Heart left ventricle (tissue), 16 donors: ENCODE measurements at places on chromosomes 12 and 14. TPM values are rescaled to one million over a fixed set of nuclear protein-coding genes. Genes with fewer than 3 reads are reported as not detected.

GRCh38 chr14:59190372-59190771 lies 1.9 kb downstream of the DAAM1 start:
- no peaks in the 10 kb centered on the region for H3K36me3 ChIP-seq

DNA sequence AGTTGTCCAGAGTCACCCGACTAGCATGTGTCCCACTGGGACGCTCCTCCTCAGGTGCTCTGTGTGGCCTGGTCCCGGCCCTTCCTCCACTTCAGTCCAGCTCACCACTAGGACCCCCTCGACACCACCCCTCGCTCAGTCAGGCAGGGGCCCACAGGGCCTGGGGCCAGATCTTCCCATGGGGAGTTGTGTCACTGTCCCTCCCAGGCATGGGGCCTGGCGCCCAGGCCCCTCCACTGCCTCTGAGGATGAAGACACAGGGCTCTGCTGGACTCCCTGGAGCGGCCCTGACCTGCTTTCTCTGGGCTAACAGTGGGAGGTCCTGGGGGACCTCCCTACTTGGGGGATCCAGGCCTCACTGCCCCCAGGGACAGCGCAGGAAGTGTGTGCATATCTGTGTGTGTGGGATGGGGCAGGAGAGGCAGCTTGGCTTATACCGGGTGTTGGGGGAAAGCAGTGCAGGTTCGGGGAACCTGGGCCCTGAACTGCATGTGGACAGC lies 43.8 kb downstream of the KRT80 start:
- H3K4me3 ChIP-seq: no peak overlapping the region
- H3K27me3 ChIP-seq: no peaks in the 10 kb centered on the region
- DNase-seq: no peak

- H3K4me3 ChIP-seq: no peak overlapping the region
- no peaks in the 10 kb centered on the region for H3K4me1 ChIP-seq
- no peaks in the 10 kb centered on the region for H3K36me3 ChIP-seq
- DNase-seq: no peak
Observed at GRCh38 chr12:98256830-98257229, 258.6 kb upstream of the TMPO start.

- H3K27ac ChIP-seq: peak overlapping the region; percentile 63
- no peaks in the 10 kb centered on the region for H3K36me3 ChIP-seq
- H3K4me3 ChIP-seq: no peak overlapping the region
- DNase-seq: no peak
Observed at GRCh38 chr12:70721656-70722357, 84.6 kb upstream of the PTPRB start.

DNA sequence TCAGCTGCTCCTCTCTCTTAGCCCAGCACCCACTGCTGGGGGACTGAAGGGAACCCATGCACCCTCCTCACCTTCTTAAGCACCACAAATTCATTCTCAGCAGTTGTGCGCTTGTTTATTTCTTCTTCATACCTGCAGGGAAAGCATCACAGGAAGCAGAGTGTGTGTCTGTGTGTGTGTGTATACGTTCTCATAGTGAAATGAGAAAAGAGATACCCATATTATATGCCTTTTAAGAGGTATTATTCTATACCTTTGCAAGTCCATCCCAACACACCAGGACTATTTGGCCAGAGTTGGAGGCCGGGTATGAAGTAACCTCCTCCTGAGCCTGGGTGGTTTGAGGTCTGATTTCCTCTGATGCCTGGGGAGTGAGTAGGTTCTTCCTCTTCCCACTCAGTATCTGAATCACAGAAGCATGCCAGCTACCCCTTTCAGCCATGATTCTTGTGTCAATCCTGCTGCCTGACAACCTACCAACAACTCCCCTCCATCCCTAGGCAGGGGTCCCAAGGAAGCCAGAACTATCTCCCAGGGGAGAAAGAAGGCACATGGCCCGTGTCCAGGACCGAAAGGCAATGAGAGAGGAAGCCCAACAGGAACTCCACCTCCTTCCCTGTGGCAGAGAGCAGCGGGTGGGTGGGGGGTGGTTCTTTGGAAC lies 3.0 kb downstream of the KRT73 start:
- DNase-seq: no peak
- no peak overlapping the region for H3K27ac ChIP-seq
- peaks cover 4% of the 10 kb centered on the region for H3K27me3 ChIP-seq
- H3K36me3 ChIP-seq: no peaks in the 10 kb centered on the region
- no peak overlapping the region for H3K4me3 ChIP-seq

Gene BCAT1
- 1.5 TPM for total RNA-seq

GRCh38 chr14:79658221-79658620 lies 553.1 kb downstream of the DIO2 start:
- H3K27me3 ChIP-seq: no peaks in the 10 kb centered on the region
- H3K4me3 ChIP-seq: no peak overlapping the region
- H3K36me3 ChIP-seq: no peaks in the 10 kb centered on the region
- no peak for DNase-seq
- no peak overlapping the region for H3K27ac ChIP-seq

Gene LRTM2
- not detected for total RNA-seq

GRCh38 chr14:30681752-30682355 lies 59.7 kb downstream of the SCFD1 start:
- no peak overlapping the region for H3K4me3 ChIP-seq
- H3K36me3 ChIP-seq: peaks cover 38% of the 10 kb centered on the region
- H3K27me3 ChIP-seq: no peaks in the 10 kb centered on the region
- no peaks in the 10 kb centered on the region for H3K4me1 ChIP-seq

- no peaks in the 10 kb centered on the region for H3K4me1 ChIP-seq
- no peak for DNase-seq
- H3K4me3 ChIP-seq: no peak overlapping the region
- H3K27me3 ChIP-seq: no peaks in the 10 kb centered on the region
- no peak overlapping the region for H3K27ac ChIP-seq
- H3K36me3 ChIP-seq: no peaks in the 10 kb centered on the region
Observed at GRCh38 chr12:127750076-127750840, 516.7 kb upstream of the TMEM132C start.

GRCh38 chr12:27995406-27995805 lies 22.9 kb upstream of the PTHLH start:
- H3K4me3 ChIP-seq: no peak overlapping the region
- no peak overlapping the region for H3K27ac ChIP-seq
- H3K36me3 ChIP-seq: no peaks in the 10 kb centered on the region
- no peaks in the 10 kb centered on the region for H3K4me1 ChIP-seq

DNA sequence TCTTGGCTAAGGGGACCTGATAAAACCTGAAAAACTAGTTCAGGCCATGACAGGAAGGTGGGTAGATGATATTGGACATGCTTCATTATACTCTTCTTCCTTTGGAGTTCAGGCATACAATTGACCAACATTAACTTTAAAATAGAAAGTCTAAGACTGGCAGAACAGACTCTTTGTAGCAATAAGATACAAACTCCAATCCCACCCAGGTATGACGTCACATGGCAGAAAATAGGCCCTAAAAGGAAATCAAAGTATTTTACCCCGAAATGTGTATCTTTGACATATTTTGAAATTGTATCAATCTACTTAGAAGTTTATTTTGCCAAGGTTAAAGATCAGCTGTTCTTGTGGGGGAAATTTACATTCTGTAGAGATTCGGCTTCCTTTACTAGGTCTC lies 198.1 kb upstream of the LRIG3 start:
- no peak overlapping the region for H3K4me3 ChIP-seq
- no peaks in the 10 kb centered on the region for H3K27me3 ChIP-seq
- H3K36me3 ChIP-seq: no peaks in the 10 kb centered on the region
- H3K27ac ChIP-seq: no peak overlapping the region
- DNase-seq: no peak

DNA sequence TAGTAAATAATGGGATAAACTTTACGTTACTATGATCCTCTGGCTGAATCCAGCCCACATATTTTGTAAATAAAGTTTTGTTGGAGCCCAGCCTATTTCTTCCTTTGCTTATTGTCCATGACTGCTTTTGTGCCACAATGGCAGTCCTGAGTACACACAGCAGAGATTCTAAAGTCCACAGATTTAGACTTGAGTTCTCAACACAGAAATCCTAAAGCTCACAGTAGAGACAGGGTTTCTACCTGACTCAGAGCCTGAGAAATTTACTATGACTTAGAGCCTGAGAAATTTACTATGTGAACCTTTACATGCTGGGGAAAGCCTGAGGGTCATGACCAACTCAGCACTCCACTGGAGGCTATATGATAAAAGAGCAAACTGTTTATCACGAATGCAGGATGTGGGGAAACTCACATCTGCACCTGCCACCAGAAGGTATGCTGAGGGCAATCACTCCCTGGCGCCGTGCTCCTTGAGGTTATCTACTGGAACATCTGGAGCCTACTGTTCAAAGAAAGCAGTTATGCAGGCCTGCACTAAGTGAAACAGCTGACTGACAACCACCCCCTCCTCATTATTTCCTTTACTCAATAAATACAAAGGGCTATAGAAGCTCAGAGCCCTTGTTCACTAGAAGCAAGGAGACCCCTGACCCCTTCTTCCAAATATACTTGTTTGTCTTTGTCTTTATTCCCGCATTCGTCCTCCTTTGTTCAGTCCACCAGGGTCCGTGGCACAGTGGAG lies 52.6 kb upstream of the BICD1 start:
- no peaks in the 10 kb centered on the region for H3K27me3 ChIP-seq
- no peaks in the 10 kb centered on the region for H3K4me1 ChIP-seq
- H3K36me3 ChIP-seq: no peaks in the 10 kb centered on the region
- no peak overlapping the region for H3K4me3 ChIP-seq
- no peak for DNase-seq

Gene PPFIA2
- total RNA-seq: 0.44 TPM

- H3K4me1 ChIP-seq: no peaks in the 10 kb centered on the region
- no peak overlapping the region for H3K4me3 ChIP-seq
- DNase-seq: no peak
- no peaks in the 10 kb centered on the region for H3K36me3 ChIP-seq
- H3K27me3 ChIP-seq: no peaks in the 10 kb centered on the region
Observed at GRCh38 chr12:112538740-112539139, 120.0 kb downstream of the PTPN11 start.

DNA sequence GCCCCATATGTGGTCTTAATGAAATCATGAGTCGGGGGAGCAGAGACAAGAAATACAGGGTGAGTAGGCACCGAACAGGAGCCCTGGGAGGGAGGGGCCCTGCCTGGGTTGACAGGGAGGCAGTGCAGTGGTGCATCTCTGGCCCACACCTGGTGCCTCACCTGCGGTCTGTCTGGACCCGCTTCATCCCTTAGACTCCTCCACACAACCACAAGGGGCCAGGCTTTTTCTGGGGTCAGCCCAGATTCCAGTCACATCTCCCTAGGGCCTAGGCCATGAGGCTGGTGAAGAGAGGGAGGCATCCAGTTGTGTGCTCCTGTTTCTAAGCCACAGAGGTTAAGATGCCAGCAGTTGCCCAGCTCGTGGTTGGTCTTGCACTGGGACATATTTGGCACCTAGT lies 343.3 kb upstream of the FKBP4 start:
- no peaks in the 10 kb centered on the region for H3K27me3 ChIP-seq
- DNase-seq: no peak
- H3K36me3 ChIP-seq: no peaks in the 10 kb centered on the region
- H3K27ac ChIP-seq: no peak overlapping the region
- peaks cover 7% of the 10 kb centered on the region for H3K4me1 ChIP-seq
- no peak overlapping the region for H3K4me3 ChIP-seq

DNA sequence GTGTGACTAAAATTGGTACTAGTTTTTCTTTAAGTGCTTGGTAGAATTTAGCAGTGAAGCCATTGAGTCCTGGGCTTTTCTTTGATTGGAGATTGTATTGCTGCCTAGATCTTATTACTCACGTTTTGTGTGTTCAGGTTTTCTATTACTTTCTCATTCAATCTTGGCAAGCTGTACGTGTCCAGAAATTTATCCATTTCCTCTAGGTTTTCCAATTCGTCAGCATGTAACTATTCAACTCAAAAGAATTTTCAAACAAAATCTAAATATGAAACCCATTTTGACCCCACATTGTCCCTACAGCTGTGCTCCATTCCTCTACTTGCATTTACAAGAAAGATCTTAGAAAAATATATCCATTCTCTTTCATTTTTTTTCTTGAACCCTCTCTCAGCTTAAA lies 1613.4 kb upstream of the SEL1L start:
- no peaks in the 10 kb centered on the region for H3K4me1 ChIP-seq
- H3K27ac ChIP-seq: no peak overlapping the region
- DNase-seq: no peak

DNA sequence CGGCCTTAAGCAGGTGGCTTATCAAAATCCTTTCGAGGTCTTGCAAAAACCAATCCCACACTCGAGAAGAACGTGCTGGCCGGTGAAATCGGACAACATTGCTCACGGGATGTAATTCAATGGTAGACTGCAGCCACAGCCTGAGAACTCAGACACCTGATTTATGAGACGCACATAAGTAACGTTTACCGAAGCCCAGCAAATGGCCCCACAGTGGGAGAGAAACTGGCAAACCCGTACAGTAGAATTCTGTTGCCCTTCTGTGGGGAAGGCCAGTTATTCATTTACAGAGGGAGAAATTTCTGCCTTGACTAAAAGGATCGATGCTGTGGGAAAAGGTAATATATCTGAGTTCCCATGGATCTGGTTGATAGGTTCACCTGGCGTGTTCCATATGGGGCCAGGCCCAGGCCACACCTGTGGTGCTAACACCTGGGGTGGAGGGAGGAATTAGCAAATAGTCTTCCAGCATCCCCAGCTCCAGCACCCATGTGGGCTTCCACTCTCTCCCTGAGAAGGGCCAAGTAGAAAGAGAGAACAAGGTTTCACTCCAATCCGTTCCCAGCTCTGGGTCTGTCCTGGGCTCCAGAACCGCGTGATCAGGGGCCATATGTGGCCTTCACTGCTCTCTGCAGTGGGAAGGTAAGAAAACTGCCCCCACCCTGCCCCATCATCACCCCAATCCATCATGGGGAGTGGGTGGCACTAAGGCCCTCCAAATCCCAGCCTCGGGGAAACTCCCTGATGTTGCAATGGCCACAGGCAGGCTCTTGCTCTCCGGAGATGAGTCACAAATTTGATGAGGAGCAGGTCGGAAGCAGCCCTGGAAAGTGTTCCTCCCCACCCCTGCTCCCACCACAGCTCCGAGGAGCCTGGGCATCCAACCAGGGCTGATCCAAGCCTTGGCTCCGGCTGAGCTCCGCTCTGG lies 12.7 kb downstream of the BDKRB1 start:
- no peak overlapping the region for H3K4me3 ChIP-seq
- H3K27me3 ChIP-seq: no peaks in the 10 kb centered on the region
- H3K27ac ChIP-seq: no peak overlapping the region
- no peaks in the 10 kb centered on the region for H3K4me1 ChIP-seq
- DNase-seq: peak; percentile 50
- H3K36me3 ChIP-seq: no peaks in the 10 kb centered on the region

- H3K4me1 ChIP-seq: no peaks in the 10 kb centered on the region
- H3K27me3 ChIP-seq: no peaks in the 10 kb centered on the region
- no peak overlapping the region for H3K27ac ChIP-seq
- H3K36me3 ChIP-seq: no peaks in the 10 kb centered on the region
Observed at GRCh38 chr12:90712671-90713070, 242.3 kb downstream of the CCER1 start.

- no peaks in the 10 kb centered on the region for H3K36me3 ChIP-seq
- no peaks in the 10 kb centered on the region for H3K4me1 ChIP-seq
- no peak overlapping the region for H3K4me3 ChIP-seq
- H3K27me3 ChIP-seq: peaks cover 4% of the 10 kb centered on the region
Observed at GRCh38 chr12:130513556-130513955, 175.9 kb downstream of the PIWIL1 start.
